ENCODE measurements at places on chromosomes 3 and 15.

DNA sequence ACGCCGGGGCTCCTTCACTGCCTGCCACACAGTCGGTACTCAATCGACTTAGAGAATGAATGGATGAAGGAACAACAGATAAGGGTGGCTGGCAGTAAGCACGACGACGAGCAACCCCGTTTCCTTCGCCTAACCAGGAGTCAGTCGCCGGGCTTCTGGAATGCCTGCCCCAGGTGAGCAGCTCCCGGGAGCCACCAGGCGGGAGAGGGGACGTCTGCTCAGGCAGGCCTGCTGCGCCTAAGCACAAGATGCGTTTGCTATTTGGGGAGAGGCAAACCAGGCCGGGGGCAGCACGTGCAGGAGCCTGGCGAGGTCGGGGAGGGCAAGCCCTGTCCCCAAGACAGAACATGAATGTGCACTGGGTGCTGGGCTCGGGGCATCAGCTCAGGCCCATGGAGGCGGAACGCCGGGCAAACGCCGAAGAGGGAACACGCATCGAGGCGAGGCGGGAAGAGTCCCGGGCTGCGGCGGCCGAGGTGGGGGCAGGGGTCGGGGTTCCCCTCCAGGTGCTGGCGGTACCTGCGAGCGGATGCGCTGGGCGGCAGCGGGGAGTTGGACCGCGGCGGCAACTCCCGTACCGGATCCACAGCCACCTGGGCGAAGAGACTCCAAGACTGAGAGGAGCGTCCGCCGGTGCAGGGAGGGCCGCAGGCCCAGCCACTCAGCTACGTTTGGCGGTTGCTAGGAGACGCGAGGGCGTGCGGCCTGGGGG, at the start of gene CFAP92:
CFAP92 (minus strand) TSS at position 616 of the 712 bp plus-strand sequence. CDS start 772 bp downstream, outside the sequence.
- no peak for DNase-seq

DNA sequence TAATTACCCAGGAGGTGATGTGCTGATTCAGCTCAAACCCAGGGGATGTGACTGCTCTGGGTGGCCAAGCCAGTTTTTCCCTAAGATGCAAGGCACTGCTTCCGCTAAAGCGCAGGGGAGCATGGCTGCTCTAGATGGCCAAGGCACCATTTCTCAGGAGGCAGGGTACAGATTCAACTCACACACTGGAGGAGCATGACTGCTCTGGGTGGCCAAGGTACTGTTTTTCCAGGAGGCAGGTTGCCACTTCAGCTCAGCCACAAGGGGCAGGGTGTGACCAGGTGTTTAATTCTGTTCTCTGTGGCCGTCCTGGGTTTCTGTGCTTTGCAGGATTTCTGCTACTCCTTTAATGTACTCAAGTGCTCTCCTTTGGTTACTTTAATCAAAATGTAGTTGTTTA, 659.3 kb upstream of the ARRDC4 start:
- DNase-seq: no peak

DNA sequence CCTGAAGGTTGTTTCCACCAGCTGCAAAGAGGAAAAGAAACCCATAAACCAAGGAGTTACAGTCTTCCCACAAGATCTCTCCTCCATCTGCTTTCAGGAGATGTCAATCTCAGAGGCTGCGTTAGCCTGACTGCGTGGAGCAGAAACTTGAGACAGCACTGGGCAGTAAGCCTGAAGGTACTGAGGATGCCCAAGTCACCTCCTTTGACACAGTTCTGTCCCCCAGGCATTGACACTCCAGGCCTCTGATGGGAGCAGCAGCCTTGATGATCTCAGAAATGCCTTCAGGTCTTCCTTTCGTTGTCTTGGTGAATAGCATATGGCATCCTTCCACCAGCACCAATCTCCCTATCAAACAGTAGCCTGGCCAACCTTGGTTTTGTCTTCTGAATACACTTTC, 89.3 kb downstream of the OXNAD1 start:
- no peak for DNase-seq

DNA sequence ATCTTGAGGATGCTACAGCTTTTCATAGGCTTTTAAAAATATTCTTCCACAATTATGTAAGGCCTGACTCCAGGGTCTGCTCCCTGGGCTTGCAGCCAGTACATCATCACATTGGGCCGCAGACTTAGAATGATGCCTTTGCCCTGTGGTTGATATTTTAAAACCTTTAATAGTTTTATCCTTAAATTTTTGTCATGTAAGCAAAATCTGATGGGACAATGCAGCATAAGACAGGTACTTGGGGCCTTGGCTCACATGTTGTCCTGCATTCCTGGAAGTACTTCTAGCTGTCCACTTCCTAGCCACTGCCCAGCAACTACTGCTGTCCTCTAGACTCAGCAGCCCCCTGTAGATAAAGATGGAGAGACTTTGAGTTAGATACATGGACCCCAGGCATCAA, 197.3 kb upstream of the SLITRK3 start:
- no peak for DNase-seq

GRCh38 chr3:88046766-88047165, 12.0 kb downstream of the CGGBP1 start:
- DNase-seq: no peak

DNA sequence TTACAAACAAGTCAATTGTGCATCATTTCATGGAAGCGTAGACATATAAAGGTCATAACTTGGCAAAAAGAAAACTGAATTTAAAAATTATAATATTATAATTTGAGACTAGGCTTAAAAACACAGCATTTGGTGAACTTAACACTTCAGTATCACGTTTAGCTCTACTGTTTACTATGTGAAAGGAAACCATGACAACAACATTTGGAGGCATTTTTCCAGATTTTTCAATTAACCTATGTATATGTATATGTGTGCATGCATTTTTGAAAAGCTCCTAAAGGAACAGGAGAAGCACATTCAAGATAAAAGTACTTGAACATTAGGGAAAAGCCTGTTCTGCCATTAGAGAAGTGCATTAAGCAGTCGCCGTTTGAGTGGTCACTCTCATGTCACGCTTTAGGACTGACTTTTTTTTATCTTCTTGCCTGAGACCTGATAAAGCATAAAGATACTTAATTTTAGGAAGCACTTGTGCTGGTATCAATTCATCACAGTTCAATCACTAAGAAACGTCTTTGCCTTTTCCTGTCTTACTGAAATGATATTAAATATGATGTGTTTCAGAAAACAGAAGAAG, 156.0 kb downstream of the NAALADL2 start:
- no peak for DNase-seq

- DNase-seq: no peak
Measured at GRCh38 chr3:52843881-52844280, 9.1 kb upstream of the MUSTN1 start.

GRCh38 chr3:136818191-136818768, 646 bp upstream of the SLC35G2 start:
- peak; percentile 91 for DNase-seq

- DNase-seq: no peak
Measured at GRCh38 chr15:79349525-79349924, 38.6 kb downstream of the TMED3 start.

All from glomerular endothelial cell (primary cell).